RPMI7951 (cell line): ENCODE measurements at places on chromosomes 6 and 20. TPM values are rescaled to one million over a fixed set of nuclear protein-coding genes. Genes with fewer than 3 reads are reported as not detected.
A peak's percentile ranks its signal among the peaks of the same experiment; 100 is the strongest.

- DNase-seq: no peak
Observed at GRCh38 chr6:88641178-88641903, 322.1 kb downstream of the RNGTT start.

- no peak for DNase-seq
Observed at GRCh38 chr6:112004201-112005012, 49.5 kb upstream of the CCN6 start.

DNA sequence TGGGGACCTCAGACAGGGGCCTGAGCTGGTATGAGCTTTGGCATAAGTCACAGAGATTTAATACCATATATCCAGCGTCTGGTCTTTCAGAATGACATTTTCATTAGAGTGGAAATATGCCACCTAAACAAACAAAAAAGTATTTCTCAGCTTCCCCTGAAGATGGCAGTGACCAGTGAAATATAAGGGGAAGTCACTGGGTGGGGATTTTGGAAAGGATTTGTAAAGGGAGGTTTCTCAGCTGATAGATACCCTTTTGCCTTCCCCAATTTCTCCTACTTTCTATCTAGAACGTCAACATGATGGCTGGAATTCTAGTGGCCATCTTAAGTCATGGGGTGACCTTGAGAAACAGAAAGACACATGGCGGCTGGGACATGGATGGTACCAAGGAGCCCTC is 137.7 kb upstream of the LRFN2 start:
- DNase-seq: no peak

The CTCFL gene
- not detected in 2 replicates for total RNA-seq

The ABRACL gene
- total RNA-seq: 60.0 and 63.2 TPM in 2 replicates

The DCBLD1 gene
- total RNA-seq: 23.9 and 30.3 TPM in 2 replicates

GRCh38 chr6:140541288-140541687 is 1166.8 kb upstream of the CITED2 start:
- DNase-seq: peak; percentile 80

DNA sequence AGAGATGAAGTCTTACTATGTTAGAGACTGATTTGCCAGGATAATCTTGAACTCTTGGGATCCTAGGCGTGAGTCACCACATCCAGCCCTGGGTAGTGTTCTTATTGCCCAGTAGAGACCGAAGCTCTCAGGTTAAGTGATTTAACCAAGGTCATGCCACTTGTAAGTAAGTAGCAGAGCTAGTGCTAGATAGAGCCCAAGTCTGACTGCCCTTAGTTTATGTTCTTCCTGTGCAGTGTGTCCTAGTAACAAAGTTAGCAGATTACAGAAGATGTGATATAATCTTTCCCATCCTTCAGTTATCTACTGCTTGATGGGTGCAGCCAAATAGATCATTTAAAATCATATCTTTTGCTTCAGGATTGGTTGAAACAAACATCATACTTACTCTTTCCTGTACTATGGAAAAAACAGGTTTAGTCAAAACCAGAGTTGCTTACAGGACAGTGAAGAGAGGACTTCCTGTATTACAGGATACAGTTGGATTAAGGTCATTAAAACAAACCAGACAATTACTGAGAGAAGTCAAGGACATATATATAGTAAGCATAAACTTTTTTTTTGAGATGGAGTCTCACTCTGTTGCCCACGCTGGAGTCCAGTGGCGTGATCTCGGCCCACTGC is 9.5 kb upstream of the PABPC1L start:
- no peak for DNase-seq

The EBF4 gene
- 0.10 TPM in 1 of 2 replicates, not detected in the other for total RNA-seq

DNA sequence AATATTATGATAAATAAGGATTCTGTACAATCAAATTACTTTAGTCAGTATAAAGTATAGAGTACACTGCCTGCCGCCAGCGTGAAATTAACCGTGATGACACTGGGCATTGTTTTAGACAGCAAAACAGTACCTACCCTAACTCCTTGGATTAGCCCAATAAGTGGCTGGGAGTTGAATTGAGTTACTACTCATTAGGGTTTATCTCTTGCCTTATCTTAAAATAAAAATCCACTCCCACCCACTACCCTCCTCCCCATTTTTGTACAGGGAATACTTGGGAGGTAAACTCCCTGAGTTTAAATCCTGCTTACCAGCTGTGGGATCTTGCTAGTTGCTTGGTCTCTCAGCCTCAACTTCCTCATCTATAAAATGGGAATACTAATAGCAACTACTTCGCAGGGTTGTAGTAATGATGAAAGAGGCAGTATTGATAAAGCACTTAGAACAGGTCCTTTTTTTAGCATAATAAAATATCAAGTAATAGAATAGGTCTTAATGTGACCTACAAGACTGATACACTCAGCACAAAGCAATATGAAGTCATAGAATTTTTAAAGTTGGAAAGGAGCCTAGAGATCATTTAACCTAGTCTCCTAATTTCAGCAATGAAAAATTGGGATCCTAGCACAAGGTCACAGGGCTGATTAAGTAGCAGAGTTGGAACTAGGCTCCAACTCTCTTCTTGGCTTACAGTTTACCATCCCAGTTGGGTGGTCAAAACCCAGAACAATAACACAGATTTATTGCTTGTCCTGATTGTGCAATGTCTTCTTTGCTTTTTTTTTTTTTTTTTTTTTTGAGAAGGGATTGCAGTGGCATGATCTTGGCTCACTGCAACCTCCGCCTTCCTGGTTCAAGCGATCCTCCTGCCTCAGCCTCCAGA is 23.8 kb downstream of the PHACTR2 start:
- no peak for DNase-seq

DNA sequence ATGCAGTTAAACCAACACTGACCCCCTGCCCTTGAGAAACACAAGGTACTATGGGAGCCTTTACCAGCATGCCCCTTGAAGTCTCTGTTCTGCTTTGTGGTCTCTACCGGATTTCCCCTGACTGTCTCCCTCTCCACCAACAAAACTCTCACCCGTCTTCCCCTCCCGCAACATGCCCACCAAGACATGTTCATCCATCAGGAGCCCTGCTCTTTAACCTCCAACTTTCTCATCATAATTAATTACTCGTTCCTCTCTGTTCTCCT is 1.1 kb downstream of the ZNF165 start:
- DNase-seq: no peak

The RBPJL gene
- not detected in 2 replicates for total RNA-seq

GRCh38 chr20:48945840-48946514 is 24.5 kb downstream of the ARFGEF2 start:
- DNase-seq: peak; percentile 38

DNA sequence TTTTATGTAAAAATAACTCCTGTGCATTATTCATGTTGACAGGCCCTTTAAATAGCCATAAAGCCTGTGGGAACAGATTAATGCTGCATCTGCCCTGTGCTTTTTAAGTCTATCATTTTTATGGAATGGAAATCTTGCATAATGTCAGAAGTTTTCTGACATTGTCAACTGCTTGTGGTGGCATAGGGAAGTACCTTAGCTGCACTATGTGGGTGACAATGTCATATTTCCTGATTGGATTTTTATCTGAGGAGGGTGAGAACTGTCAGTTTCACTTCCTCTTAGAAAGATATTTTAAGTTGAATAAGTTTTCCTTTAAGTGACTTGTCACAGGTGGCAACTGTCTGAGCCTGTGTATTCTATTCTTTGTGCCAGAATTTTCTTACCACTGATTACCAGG is 267.9 kb downstream of the PLCB1 start:
- DNase-seq: no peak

GRCh38 chr6:16735014-16735413 is 26.2 kb downstream of the ATXN1 start:
- no peak for DNase-seq

The SLC52A3 gene
- not detected in 2 replicates for total RNA-seq

The ARMH2 gene
- total RNA-seq: not detected in 2 replicates

DNA sequence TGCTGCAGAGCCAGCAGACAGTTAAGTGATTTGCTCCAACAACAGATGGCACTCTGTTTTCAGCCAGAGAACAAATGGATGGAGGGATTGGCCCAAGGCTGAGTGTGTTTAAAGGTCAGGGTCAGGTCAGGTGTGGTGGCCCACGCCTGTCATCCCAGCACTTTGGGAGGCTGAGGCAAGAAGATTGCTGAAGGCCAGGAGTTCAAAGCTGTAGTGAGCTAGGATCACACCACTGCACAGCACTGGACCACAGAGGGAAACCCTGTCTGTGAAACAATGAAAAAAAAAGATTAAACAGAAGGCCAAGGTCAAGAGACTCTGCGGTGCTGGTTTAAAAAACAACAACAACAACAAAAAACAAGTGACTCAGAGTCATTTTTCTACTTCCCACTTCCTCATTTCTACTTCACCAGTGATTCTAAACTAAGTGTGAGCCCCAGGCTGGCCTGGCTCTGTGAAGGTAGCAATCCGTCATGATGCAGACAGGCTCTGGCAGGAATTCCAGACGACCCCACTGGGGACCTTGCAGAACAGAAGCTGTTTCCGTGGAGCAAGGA is 42.5 kb upstream of the ARMC2 start:
- no peak for DNase-seq

DNA sequence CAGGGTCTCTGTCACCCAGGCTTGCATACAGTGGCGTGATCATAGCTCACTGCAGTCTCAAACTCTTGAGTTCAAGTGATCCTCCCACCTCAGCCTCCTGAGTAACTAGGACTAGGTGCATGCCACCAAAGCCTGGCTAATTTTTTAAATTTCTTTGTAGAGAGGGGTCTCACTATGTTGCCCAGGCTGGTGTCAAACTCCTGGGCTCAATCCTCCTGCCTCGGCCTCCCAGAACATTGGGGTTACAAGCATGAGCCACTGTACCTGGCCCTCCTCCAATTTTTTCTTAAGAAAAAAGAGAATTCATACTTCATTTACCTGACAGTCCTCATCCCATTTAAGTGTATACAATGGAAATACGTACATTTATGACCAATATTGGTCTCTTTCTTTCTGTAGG is 37.9 kb downstream of the E2F3 start:
- no peak for DNase-seq

The PET117 gene
- 17.9 and 23.8 TPM in 2 replicates for total RNA-seq

The SLC22A2 gene
- total RNA-seq: not detected in 2 replicates

The LRFN2 gene
- total RNA-seq: not detected in 2 replicates

GRCh38 chr6:70241991-70242420 is 60.9 kb downstream of the COL9A1 start:
- no peak for DNase-seq
